ENCODE measurements at places on chromosomes 3 and 15.
A peak's percentile ranks its signal among the peaks of the same experiment; 100 is the strongest.

DNA sequence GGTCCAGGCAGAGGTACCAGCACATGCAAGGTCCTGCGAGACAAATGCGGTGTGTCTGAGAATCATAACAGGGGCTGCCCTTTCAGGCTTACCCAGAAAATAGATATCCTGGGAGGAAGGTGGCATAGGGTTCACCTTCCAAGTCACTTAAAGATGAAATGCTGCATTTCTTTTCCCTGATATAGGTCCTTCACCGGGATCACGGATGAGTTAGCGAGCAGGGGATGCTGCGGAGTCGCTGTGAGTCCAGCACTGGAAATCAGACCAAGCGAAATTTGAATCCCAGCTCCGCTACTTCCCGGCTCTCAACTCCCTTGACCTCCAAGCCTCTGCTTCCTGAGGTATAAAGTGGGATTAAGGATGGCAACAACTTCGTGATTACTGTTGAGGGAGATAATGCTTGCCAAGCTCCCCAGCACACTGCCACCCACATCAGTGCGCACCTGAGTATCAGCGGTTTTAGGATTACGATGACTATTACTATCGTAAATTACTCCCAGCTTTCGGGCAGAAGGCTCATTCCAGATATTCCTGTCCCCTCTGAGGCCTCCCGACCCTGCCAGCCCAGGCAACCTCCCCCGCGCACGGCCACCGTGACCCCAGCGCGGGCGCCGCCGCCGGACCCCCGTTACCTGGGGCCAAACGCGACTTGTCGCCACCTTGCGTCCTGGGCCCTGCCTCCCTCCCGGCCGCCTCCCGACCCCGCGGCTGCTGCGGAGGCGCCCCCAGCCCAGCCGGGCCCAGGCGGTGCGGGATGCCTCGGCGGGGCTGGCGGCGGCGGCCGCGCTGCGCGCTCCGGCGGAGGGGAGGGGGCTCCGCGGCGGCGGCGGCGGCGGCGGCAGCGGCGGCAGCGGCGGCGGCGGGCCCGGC lies 589 bp upstream of the GPR27 start:
- DNase-seq = no peak

DNA sequence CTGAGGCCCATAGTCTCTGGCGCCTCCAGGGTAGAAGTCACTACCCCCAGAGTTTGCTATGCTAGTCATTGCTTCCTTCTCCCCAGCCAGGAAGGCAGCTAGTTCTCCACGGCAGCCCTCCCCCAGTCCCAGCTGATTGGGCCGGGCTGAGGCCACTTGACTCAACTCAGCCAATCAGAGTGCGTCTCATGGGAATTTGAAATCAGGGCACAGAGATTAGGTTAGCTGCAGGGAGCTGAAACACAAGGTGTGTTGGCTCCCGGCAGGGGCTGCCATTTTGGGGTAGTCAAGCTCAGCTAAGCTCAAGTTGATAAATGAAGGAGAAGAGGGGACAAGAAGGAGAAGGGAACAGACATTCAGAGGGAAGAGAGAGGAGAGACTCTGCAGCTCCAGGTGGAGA lies 32.8 kb downstream of the LINGO1 start:
- DNase-seq = peak; percentile 43

- no peak for DNase-seq
Measured at GRCh38 chr15:57522148-57522547, 69.6 kb upstream of the MYZAP start.

- DNase-seq = no peak
Measured at GRCh38 chr3:32685543-32686185, 676 bp downstream of the CNOT10 start.

- no peak for DNase-seq
Measured at GRCh38 chr3:190401963-190402362, 14.0 kb downstream of the CLDN16 start.

- no peak for DNase-seq
Measured at GRCh38 chr15:59794229-59794886, 105.2 kb upstream of the BNIP2 start.

GRCh38 chr15:83289160-83289559 lies 4.7 kb upstream of the BNC1 start:
- no peak for DNase-seq

DNA sequence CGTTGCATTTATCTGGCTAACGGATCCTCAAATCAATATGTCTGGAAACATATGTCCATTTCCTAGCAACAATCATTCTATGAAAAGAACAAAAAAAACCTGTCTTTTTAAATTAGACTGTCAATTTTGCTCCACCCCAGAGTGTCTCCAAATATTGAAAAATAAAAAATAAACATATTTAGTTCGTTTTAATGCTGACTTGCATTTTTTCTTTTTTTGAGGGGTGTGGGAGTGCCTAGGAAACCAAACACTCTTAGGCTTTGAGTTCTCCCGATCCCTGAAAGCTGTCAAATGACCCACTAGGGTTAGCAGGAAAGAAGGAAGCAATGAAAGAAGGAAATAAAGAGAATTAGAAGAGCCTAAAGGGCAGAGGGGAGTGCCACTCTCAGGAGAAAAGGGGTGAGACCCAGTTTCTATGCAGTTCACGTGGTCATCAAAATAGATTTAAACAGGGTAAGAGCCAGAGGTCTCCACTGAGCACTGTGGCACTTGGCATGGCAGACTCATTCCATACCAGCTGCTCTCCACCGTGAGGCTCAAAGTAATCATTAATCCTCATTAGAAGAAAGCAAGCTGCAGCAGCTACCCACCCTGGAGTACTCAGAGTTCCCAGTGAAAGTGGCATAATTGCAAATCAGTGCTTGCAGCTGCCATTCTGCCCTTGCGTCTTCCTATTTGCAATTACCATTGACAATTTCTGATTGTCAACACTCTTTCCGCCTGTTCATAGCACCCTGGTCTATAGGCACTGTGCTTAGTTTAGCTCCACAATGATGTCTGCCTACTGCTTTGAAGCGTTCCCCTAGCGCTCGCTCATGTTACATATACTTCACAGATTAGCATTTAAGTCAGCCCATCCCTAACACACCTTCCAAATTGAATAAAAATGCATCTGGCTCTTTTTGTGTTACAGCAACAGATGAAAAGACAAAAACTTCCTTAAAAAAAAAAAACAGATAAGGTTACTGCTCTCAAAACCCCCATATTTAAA lies 32.3 kb downstream of the PDZRN3 start:
- no peak for DNase-seq

DNA sequence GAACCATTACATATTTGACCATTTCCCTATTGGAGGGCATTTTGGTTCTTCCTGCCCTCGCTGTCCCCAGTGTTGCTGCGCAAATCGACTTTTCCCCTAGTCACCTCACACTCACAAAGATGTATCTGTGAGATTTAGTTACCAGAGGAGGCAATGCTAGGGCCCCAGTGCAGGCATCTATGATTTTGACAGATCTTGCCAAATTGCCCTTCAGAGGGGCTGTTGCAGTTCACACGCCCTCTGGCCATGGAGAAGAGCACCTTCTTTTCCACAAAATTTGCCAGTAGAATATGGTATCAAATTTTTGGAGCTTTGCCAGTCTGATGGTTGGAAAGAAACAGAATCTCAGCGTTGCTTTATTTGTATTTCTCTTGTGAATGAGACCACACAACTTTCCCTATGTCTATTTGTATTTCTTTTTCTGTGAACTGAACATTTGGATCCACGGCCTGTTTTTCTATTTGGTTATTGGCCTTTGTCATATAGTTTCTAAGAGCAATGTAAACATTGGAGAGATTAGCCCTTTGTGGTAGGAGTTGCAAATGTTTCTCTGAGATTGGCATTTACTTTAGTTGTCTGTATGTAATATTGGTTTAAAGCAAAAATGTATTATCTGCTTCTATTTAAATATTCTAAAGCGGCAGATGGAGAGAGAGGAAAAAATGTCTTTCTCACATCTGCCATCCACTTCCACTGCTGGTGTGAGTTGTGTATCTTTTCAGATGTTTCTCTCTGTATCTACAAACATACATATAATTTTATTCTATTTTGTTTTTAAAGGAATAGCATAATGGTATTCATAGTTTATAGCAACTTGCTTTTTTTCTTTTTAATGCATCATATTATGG lies 66.1 kb downstream of the DNASE1L3 start:
- no peak for DNase-seq

- no peak for DNase-seq
Measured at GRCh38 chr3:184726497-184726896, 14.6 kb upstream of the MAGEF1 start.

- DNase-seq = no peak
Measured at GRCh38 chr15:79308874-79309273, 2.0 kb upstream of the TMED3 start.

- no peak for DNase-seq
Measured at GRCh38 chr3:145951441-145951840, 209.5 kb downstream of the PLOD2 start.

- peak; percentile 65 for DNase-seq
Measured at GRCh38 chr3:9715764-9716437, 12.3 kb downstream of the CPNE9 start.

- DNase-seq = no peak
Measured at GRCh38 chr15:39666677-39667076, 85.8 kb downstream of the THBS1 start.

DNA sequence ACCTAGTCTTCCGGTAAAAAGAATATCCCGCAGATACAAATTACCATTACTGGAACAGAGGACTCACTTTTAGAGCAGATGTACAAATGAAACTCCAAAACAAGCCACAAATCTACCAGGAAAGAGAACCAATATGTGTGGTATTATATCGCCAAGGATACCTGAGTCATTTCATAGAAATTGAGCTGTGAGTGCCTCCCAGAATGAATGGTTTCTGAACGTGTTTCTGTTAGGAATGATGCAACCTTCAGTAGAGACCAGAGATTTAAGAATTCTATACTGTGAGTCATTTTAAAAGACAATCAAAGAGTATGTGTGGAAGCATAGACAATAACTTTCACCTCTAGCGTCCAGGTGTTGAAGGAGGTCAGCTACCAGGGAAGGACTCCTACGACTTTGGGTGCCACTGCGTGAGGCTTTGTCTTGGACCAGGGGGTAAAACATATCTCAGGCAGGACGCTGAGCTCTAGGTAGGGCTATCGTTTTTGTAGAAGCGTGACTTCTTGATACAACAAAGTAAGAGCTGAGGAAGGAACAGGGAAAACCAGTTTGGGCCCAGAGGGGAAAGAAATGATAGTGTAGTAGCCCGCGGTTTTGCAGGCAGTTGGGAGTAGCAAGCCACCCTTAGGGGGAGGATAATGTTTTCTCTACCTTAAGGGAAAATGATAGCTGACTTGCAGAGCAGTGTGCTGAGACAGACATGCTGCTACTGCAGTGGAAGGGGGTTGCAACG lies 210.4 kb downstream of the TP63 start:
- no peak for DNase-seq

DNA sequence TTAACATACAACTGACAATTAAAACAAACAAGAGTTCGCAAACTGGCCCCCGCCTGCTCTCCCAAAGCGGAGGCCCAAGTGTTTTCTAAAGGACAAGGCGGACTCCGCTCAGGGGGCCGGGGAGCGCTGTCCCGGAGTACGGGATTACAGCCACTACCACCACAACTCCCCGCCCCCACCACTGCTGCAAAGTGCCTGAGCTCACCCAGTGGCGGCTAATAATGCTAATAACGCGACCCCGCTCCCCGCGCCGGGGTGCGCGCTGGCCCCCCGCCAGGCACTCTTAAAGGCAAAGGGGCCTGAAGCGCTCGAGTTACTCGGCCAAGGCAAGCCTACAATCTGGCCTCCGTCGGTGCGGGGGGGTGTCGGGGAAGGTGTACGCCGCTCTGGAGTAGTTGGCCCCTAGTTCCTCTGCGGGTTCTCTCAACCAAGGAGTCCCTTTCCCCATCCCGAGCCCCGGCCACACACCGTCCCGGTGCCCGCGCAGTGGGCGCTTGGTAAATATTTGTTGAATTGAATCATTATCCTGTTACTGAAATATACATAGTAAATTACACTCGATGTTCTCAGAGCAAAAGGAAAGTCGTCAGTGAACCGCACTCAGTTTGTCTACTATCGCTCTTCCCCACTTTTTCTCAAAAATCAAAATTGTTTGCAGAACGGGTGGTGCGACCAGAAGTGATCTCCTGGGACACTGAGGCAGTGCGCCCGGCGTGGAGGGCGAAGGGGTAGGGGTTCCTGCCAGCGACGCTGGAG lies 827 bp downstream of the WNT5A start:
- DNase-seq = peak; percentile 70

- no peak for DNase-seq
Measured at GRCh38 chr15:70493787-70494516, 269.4 kb downstream of the UACA start.

All from left ventricle myocardium inferior (tissue), 1 donor.